ENCODE measurements at places on chromosomes 2 and 18.

DNA sequence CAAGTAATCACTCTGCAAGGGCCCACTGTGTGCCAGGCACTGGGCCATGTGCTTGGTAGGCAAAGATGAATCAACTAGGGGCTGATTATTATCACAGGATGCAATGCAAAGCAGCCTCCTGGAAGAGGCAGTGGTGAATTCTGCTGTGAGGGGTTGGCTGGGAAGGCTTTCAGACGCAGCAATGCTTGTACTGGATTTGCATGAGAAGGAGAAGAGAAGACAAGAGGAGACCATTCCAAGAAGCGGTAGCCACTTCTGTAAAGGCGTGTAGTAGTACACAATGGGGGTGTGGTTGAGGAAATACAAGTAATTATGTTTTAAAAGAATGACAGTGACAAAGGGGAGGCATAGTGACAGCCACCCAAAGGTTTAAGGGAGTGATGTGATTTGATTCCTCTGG is 502.7 kb downstream of the PLCL1 start:
- no peak for DNase-seq

GRCh38 chr2:149601141-149601796 is 13.7 kb upstream of the MMADHC start:
- DNase-seq = no peak

DNA sequence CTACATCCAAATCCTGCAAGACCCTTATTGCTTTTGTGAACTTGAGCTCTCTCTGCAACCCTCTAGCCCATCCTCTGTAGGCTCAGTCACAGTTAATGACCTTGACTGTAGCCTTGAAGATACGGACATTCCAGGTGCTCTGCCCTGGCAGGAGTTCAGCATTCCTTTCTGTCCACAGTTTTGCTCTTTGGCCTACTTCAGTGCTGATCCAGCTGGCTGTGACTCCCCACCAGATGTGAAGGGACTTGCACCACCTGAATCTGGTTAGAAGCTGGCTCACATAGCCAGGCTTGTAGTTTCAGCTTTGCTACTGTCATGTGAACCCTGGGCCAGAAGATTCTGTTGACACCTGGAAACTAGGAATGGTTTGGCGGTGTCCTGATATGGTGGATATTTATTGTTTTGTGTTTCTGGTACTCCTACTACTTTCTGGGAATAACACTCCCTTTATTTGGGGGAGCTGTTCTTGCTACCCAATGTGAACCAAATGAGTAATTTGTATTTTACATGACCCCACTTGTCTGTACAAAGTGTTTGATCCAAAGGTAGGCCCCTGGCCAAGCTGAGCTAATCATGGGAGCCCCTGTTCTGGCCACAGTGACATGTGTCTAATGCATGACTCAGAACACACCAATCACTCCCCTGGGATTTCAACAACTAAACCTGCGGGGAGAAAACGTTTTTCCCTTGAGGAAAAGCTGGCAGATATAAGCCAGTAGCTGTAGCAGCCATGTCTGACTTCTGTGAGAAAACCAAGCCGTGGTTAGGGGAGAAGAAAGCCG is 73.4 kb downstream of the CDCA7 start:
- no peak for DNase-seq

DNA sequence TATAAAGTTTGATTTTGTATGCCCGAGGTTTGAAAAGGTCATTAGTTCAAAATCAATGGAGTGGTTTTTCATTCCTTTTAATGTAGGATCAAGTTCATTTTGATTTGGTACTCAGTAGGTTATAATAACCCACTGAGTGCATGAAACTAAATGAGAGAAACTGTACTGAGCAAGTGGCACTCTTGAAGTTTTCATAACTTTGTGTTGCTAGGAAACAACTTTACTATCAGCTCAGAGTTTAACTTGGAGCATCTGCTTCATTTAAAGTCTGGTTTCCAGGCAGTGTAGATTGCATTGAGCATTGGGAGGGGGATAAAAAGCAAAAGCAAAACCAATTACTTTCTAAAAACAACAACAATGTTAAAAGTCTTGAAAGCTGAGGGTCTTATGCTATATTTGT is 1361.6 kb upstream of the CHAC2 start:
- no peak for DNase-seq

GRCh38 chr2:162075689-162076132 is 1.7 kb upstream of the DPP4 start:
- no peak for DNase-seq

DNA sequence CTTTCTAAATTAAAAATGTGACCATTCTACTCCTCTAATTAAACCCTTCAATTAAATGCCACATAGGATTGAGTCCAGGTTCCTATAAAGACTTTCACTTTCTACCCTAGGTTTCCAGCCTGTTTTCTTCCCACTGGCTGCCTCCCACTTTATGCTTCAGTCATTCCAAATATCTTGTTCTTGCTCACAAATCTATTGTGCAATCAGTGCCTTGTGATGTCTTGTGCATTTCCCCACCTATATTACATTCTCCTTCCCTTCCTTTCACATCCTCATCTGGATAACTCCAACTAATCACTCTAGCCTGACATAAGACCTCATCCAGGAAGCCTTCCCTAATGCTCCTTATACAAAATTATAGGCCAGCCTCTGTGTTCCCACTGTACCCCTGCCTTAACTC is 281.7 kb upstream of the LRATD1 start:
- DNase-seq = no peak

DNA sequence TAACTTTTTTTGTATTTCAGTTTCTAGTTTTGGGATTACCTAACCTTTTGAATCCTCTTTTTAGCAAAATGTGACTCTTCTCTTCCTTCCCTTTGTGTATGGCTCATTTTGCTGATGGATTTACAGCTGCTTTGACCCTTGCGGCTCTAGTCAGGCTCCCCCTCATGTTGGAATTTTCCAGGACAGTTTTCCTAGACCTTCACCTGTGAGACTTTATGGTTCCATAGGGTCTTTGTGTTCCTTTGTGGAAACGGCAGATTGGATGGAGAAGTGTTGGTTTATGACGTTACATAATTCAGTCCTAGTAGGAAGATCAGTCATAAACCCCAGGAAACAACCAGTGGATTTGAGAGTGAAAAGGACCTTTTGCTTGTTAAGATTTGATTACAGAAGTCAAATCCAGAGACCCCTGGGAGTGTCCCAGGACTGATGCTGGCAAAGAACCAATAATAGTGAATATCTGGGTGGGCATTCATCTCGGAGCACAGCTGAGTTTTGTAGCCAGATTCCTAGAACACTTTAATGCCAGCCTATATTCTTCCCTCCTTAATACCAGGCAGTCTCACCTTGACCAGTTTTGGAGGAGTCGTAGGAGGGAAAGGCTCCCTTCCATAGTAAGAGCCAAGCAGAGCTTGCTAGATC is 42.7 kb downstream of the SOCS6 start:
- no peak for DNase-seq

GRCh38 chr18:57754577-57755338 is 48.4 kb downstream of the ATP8B1 start:
- DNase-seq = no peak

DNA sequence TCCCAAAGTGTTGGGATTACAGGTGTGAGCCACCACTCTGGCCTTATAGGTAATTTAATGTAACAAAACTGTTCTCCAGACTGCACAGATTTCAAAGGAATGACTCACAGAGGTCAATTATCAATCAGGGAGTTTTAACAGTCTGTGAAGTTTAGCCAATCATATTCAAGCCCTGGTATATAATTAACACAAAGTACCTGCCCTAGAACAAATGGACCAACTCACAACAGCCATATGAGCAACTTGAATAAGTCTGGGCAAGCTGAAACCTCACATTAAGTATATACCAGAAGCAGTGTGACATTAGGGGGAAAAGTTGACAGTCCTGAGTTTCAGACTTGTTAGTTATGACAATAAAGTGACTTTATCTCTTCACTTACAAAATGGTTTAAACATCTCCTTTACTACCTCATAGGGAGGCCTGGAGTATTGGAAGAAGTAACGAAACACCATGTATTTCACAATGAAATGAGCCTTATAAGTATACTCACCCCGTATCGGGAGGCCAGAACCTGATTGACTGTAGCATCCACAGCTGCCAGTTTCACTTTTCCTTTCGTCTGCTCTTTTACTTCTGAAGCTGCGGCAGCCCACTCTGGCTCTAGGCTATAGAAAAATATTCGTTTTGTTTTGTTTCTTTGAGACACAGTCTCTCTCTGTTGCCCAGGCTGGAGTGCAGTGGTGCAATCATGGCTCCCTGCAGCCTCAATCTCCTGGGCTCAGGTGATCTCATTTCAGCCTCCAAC is 22.2 kb downstream of the PDIA6 start:
- DNase-seq = no peak

- DNase-seq = no peak
Observed at GRCh38 chr2:45647986-45648520, 3.4 kb upstream of the PRKCE start.

DNA sequence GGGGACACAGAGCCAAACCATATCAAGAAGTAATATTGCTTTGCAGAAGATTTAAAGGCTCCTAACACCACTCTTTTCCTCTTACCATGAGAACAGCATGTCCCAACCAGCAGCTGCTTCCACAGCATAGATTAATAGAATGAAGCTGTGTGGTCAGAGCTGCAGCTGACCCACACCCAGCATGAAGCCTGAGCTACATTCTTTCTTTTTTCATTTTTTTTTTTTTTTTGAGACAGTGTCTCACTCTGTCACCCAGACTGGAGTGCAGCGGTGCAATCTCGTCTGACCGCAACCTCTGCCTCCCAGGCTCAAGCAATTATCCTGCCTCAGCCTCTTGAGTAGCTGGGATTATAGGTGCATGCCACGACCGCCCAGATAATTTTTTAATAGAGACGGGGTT is 289.8 kb downstream of the RAD51AP2 start:
- DNase-seq = no peak

DNA sequence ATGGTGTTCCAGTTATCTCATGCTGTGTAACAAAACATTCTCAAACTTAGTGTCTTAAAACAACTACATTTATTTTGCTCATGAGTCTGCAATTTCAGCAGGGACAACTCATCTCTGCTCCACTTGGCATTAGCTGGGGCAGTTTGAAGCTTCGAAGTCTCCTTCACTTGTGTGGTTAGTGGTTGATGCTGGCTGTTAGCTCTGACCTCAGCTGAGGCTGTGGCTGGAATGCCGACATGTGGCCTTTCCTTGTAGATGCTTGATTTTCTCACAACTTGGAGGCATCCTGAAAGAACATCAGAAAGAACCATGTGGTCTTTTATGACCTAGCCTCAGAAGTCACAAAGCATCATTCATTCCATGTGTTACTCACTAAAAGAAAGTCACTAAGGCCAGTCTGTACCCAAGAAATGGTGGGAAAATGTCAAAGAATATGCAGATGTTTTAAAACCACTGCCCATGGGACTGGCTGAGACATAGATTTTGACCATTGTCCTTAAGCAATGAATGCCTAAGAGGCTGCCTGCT is 3.8 kb upstream of the TMSB10 start:
- no peak for DNase-seq

GRCh38 chr2:43127208-43127940 is 99.0 kb downstream of the ZFP36L2 start:
- DNase-seq = no peak

- DNase-seq = no peak
Observed at GRCh38 chr2:70931376-70932000, 4.2 kb upstream of the ATP6V1B1 start.

- DNase-seq = no peak
Observed at GRCh38 chr2:28173377-28173776, 219.3 kb upstream of the FOSL2 start.

DNA sequence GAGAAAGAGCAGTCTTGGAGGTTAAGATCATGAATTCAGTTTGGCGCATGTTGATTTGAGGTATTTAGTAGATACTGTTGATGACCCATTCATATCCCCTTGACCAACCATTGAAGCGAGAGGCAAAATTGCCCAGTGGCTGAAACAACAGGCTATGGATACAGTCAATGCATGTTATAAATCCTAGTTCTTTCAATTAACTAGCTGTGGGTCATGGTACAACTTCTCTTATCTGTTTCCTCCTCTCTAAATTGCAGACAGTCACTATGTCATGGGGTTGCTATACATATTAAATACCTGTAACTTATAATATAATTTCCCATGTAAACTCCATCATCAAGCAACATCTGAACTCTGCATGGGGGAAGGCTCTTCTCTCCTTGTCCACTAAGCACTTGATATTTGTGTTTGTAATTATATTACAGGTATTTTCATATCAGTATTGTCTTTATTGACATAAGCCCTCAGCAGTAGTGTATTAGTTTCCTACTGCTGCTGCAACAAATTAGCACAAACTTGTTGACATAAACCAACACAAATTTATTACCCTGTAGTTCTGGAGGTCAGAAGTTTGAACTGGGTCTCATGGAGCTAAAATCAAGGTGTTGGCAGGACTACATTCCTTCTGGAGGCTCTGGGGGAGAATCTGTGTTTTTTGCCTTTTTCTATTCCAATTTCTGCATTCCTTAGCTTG is 61.7 kb upstream of the ACTR3 start:
- DNase-seq = no peak

GRCh38 chr18:35466334-35466733 is 31.4 kb downstream of the INO80C start:
- no peak for DNase-seq

DNA sequence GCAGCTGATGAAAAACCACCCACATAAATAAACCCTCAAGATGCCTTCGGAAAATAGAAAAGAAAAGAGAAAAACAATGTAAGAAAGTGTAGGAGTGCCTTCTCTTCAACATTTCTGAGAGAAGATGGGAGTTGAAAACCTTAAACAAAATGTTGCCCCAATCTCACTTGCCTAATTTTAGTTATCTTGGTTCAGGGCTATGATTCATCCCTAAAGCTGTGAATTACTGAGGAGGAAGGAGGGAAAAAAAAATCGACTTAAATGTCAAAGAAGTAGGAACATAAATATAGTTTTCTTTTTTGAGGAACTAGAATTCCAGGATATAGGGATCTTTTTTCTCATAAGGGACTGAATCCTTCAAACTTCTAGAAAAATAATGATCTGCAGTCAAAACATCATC is 360.3 kb downstream of the TGIF1 start:
- DNase-seq = no peak

DNA sequence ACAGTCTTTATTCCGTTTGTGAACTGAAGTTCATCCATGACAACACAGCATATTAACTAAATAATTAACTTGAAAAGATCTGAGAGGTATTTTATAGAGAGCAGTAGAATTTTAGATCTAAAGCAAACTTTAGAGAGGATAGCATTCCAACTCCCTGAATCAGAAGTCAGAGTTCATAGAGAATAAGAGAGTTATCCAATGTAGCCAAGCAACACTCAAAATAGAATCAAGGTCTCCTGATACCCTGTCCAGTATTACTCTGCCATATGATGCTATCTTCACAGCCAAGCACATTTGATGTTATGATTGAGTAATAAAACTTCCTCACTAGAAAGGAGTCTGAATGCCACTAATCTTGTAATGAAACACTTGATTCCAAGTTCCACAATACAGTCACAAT is 55.5 kb downstream of the RIT2 start:
- no peak for DNase-seq

GRCh38 chr18:43405097-43405496 is 127.8 kb upstream of the SYT4 start:
- no peak for DNase-seq
